CD4-positive, alpha-beta T cell (primary cell): ENCODE measurements at places on chromosomes 4 and X. TPM values are rescaled to one million over a fixed set of nuclear protein-coding genes. Genes with fewer than 3 reads are reported as not detected.

The NDST3 gene
- total RNA-seq: not detected

The MAGIX gene
- 0.89 TPM for total RNA-seq

The PRKG2 gene
- total RNA-seq: 0.27 TPM

- no peak for DNase-seq
Measured at GRCh38 chr4:47061435-47061834, 30.1 kb downstream of the GABRB1 start.

- DNase-seq: no peak
Measured at GRCh38 chrX:155028129-155028528, 1.5 kb downstream of the FUNDC2 start.

GRCh38 chr4:77826275-77826674, 7.1 kb upstream of the CNOT6L start:
- DNase-seq: no peak

- DNase-seq: no peak
Measured at GRCh38 chr4:11484531-11484930, 55.8 kb upstream of the HS3ST1 start.

DNA sequence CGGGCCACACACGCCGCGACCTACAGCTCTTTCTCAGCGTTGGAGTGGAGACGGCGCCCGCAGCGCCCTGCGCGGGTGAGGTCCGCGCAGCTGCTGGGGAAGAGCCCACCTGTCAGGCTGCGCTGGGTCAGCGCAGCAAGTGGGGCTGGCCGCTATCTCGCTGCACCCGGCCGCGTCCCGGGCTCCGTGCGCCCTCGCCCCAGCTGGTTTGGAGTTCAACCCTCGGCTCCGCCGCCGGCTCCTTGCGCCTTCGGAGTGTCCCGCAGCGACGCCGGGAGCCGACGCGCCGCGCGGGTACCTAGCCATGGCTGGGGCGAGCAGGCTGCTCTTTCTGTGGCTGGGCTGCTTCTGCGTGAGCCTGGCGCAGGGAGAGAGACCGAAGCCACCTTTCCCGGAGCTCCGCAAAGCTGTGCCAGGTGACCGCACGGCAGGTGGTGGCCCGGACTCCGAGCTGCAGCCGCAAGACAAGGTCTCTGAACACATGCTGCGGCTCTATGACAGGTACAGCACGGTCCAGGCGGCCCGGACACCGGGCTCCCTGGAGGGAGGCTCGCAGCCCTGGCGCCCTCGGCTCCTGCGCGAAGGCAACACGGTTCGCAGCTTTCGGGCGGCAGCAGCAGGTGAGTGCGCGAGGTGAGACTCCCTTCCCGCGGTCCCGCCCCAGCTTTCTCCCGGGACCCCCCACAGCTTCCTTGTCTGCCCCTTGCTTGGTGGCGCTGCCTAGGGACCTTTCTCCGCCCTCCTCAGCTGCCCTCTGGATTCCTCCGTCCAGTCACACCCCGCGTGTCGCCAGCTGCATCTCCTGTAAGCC, 678 bp downstream of the BMP3 start:
- peak; percentile 8 for DNase-seq

DNA sequence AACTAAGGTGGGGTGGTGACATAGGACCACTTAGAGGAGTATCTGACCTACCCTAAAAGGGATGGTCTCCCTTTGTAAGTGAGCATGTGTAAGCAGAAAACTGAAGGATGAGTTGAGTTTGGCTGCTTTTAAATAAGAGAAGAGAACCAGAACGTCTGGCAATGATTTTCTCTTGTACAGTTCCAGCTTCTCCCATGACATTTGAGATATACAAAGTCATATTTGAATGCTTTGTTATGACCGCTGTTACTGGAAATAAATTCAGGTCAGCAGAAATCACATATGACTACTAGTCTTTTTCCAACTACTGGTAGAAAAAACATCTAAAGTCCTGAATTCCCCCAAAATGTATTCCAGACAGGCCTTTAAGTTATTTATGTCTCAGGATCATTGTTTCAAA, 313.3 kb upstream of the BMP3 start:
- no peak for DNase-seq

- no peak for DNase-seq
Measured at GRCh38 chr4:94856030-94856429, 98.3 kb downstream of the BMPR1B start.
